ENCODE measurements at places on chromosomes 12 and 14.

DNA sequence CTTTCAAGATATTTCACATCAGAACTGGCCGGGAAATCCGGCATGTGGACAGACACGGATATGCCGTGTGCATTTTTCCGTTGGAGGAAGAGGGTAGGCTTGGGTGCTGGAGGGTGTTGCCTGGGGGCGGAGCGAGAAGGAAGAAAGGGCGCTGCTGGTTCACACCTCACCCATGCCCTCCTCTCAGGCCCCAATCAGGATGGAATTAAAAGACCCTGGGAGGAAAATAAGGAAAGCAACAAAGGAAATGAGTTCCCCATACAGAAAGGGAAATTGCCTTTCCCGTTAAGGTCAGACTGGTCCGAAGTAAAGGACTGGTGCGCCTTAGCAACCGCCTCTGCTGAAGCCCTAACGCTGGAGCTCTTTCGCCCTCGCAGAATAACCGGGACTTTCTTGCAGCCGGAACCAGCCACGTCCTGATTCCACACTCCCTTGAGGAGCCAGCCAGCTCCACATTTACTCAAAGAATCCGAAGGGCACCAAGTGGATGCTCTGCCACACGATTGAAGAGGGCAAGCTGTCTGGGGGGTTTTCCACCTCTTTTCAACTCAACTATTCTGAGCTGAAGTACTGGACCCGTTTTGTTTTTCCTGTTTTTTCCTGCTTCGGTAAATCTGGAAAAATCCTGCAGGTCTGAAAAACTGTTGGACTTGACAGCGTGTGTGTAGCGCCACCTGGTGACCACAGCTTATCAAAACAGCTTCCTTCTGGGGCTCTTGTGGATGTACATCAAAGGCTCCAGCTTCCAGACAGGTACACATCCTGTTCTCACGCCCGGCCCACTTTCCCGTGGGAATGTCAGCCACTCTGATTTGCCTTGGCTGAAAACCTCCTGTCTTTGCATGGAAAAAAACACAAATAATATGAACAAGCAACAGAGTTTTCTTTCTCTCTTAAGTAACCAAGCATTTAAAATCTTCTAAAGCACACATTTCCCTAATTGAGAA is 37.6 kb upstream of the BCL2L14 start:
- H3K4me1 ChIP-seq, result peaks cover 18% of the 10 kb centered on the region
- DNase-seq, result no peak
- no peaks in the 10 kb centered on the region for H3K27me3 ChIP-seq
- H3K36me3 ChIP-seq, result peaks cover 3% of the 10 kb centered on the region

- no peak overlapping the region for H3K27ac ChIP-seq
- no peaks in the 10 kb centered on the region for H3K36me3 ChIP-seq
- H3K4me3 ChIP-seq, result no peak overlapping the region
- peaks cover 6% of the 10 kb centered on the region for H3K4me1 ChIP-seq
- H3K27me3 ChIP-seq, result no peaks in the 10 kb centered on the region
Measured at GRCh38 chr12:25712169-25712568, 159.1 kb upstream of the LMNTD1 start.

- H3K27ac ChIP-seq, result peak overlapping the region; percentile 32
- peaks cover 41% of the 10 kb centered on the region for H3K4me1 ChIP-seq
- no peaks in the 10 kb centered on the region for H3K27me3 ChIP-seq
- no peak for DNase-seq
- peaks cover 19% of the 10 kb centered on the region for H3K36me3 ChIP-seq
Measured at GRCh38 chr12:53042607-53043454, 7.0 kb upstream of the TNS2 start.

DNA sequence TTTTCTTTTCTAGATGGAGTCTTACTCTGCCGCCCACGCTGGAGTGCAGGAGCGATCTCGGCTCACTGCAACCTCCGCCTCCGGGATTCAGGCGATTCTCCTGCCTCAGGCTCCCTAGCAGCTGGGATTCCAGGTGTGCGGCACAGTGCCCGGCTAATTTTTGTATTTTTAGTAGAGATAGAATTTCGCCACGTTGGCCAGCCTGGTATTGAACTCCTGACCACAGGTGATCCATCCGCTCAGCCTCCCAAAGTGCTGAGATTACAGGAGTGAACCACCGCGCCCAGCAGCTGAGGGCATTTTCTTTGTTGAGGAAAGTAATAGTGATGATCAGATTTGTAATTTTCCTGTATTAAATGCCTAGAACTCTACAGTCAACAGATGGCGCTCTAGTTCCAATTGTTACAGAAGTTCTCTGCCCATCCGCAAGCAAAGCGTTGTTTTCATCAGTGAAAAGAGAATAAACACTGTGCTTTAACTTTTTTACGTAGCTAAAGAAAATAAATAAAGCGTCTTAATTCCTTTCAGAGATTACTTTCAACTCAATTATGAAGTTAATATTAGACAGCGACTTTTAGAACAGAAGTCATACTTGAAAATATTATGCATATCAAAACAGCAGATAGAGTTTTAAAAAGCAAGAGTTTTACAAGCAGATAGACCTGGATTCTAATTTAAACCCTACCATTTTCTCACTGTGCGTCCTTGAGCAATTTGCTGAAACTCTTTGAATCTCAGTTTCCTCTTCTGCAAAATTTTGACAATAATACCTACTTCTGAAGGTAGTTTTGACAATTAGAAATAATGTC is 335.1 kb downstream of the DUSP6 start:
- H3K4me3 ChIP-seq, result peak overlapping the region; percentile 66
- no peak for DNase-seq
- H3K27me3 ChIP-seq, result peaks cover 1% of the 10 kb centered on the region
- H3K27ac ChIP-seq, result no peak overlapping the region
- H3K36me3 ChIP-seq, result no peaks in the 10 kb centered on the region
- peaks cover 6% of the 10 kb centered on the region for H3K4me1 ChIP-seq

DNA sequence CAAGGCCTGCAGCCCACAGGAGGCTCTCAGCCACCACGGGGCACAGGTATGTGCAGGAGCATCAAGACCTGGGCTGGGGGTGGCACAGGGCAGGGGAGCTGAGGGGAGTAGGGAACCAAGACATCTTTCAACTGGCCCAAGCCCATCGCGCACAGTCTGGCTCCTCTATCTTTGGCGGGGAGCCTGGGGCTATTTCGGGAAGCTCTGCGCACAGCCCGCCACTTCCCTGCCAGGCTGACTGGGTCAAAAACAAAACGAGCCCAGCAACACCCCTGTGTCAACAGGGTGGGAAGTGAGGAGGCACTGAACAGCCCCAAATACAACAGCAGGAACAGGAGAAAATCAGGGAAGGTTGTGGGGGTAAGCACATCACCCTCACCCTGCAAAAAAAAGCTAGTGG is 83.9 kb downstream of the ARL6IP4 start:
- peak; percentile 76 for DNase-seq
- H3K4me1 ChIP-seq, result peaks cover 18% of the 10 kb centered on the region
- no peak overlapping the region for H3K27ac ChIP-seq
- no peaks in the 10 kb centered on the region for H3K36me3 ChIP-seq
- H3K4me3 ChIP-seq, result no peak overlapping the region

- H3K27ac ChIP-seq, result no peak overlapping the region
- no peak overlapping the region for H3K4me3 ChIP-seq
- peaks cover 6% of the 10 kb centered on the region for H3K36me3 ChIP-seq
- peaks cover 6% of the 10 kb centered on the region for H3K4me1 ChIP-seq
- no peak for DNase-seq
Measured at GRCh38 chr12:80517655-80518054, 73.6 kb downstream of the PTPRQ start.

DNA sequence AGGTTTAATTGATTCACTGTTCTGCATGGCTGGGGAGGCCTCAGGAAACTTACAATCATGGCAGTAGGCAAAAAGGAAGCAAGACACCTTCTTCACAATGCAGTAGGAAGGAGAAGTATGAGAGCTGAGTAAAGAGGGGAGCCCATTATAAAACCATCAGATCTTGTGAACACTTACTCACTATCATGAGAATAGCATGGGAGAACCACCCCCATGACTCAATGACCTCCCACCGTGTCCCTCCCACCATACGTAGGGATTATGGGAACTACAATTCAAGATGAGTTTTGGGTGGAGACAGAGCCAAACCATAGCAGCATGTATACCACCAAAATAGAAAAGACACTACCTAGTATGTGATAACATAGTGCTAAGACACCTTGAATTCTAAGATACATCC is 2.9 kb upstream of the HMGA2 start:
- DNase-seq, result no peak
- no peaks in the 10 kb centered on the region for H3K36me3 ChIP-seq
- H3K27ac ChIP-seq, result no peak overlapping the region
- no peaks in the 10 kb centered on the region for H3K27me3 ChIP-seq
- H3K4me1 ChIP-seq, result peaks cover 15% of the 10 kb centered on the region

DNA sequence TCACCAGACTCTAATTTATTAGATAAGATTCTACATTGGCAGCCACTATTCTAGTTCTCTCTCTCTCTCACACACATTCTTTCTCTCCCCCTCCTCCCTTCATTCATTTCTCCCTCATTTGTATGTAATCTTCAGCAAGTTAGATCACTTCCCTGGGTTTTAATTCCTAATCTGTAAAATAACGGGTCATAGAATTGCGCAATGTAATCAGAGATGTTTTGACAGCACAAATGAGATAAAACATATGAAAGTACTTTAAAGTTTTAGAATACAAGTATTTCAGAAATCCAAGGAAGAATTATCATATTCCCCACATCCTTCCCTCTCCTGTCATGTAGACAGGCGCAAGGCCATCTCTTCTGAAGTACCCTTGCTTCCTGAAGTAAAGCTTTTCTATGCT is 21.7 kb downstream of the STYK1 start:
- H3K36me3 ChIP-seq, result peaks cover 3% of the 10 kb centered on the region
- H3K27me3 ChIP-seq, result no peaks in the 10 kb centered on the region
- H3K27ac ChIP-seq, result no peak overlapping the region
- H3K4me3 ChIP-seq, result no peak overlapping the region
- DNase-seq, result no peak

DNA sequence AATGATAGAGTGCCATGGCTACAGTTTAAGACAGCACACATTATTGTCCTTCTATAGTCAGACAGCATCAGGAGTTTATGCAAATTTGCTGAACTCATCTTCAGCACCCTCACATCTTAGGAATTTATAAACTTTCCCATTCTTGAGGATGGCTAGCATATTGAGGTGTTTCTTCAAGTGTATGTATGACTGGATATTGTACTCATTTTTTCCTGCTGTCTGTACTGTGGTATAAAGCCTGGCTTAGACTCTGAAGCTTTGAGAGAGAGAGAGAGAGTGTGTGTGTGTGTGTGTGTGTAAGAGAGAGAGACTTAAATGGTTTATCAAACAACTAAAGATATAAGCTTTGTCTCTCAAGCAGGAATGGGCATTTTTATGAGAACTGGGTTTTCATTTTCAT is 161.6 kb downstream of the PIK3C2G start:
- H3K27ac ChIP-seq, result no peak overlapping the region
- no peak for DNase-seq
- H3K4me1 ChIP-seq, result peaks cover 8% of the 10 kb centered on the region

DNA sequence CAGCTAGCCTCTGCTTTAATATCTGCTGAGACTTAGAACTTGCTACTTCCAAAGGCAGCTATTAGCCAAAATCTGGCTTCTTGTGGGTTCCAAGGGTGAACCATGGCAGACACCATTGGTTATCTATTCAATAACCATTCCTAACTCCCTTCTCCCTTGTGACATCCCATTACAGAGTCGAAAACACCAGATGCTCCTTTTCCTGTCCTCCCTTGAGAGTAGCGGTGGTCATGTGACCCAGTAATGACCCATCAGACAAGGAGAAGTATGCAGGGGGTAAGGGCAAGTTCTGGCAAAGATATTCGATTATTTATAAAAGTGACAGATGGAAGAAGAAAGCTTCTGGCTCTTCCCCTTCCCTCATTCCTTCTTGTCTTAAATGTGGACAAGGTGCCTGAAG is 20.1 kb downstream of the TGFB3 start:
- no peak overlapping the region for H3K27ac ChIP-seq
- H3K36me3 ChIP-seq, result peaks cover 66% of the 10 kb centered on the region
- no peak overlapping the region for H3K4me3 ChIP-seq

- no peak overlapping the region for H3K27ac ChIP-seq
- H3K4me1 ChIP-seq, result no peaks in the 10 kb centered on the region
- peaks cover 8% of the 10 kb centered on the region for H3K27me3 ChIP-seq
- no peak overlapping the region for H3K4me3 ChIP-seq
Measured at GRCh38 chr14:42013559-42013958, 406.9 kb downstream of the LRFN5 start.

DNA sequence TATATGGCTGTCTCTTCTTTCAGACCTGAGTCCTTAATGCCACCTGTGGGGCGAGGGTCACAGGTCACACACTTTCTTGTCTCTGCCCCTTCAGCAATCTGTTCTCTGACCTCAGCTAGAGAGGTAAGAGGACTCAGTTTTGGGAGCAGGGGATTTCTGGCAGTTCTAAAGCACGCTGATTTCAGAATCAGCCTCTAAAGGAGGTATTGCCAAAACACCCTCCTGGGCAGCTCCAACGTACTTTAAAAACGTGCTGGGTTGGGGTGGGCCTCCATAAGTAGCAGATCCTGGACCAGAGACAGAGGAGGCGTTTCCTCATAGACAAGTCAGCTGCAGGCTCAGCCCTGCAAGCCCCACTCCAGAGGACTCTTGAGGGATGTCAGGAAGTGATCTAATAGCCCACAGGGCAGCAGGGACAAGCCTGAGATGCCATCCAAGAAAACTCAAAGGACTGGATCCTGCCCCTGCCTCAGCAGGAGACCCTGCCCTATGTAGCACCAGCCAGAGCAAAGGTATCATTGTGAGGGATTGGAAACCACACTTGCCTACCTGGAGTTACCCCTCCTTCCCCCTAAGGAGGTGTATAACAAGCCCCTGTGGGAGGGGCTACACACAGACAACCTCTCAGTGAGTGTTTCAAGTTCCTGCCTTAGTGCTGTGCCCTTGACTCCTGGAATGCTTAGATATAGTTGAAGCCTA is 8.5 kb downstream of the CTDSP2 start:
- H3K36me3 ChIP-seq, result no peaks in the 10 kb centered on the region
- H3K4me1 ChIP-seq, result peaks cover 99% of the 10 kb centered on the region
- H3K27me3 ChIP-seq, result no peaks in the 10 kb centered on the region

DNA sequence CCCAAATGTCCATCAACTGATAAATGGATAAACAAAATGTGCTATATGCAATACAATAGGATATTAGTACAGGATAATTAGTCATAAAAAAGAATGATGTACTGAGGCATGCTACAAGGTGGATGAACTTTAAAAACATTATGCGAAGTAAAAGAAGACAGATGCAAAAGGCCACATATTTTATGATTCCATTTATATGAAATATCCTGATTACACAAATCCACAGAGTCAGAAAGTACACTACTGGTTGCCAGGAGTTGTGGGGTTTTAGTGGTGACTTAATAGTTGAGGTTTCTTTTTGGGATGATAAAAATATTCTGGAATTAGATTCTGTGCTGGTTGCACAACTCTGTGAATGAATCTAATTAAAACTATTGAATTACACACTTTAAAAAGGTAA is 12.6 kb downstream of the TRIM9 start:
- no peak for DNase-seq
- H3K4me3 ChIP-seq, result no peak overlapping the region
- peaks cover 4% of the 10 kb centered on the region for H3K36me3 ChIP-seq
- peaks cover 33% of the 10 kb centered on the region for H3K4me1 ChIP-seq

- H3K27ac ChIP-seq, result no peak overlapping the region
- H3K4me3 ChIP-seq, result no peak overlapping the region
- H3K36me3 ChIP-seq, result no peaks in the 10 kb centered on the region
- H3K4me1 ChIP-seq, result peaks cover 18% of the 10 kb centered on the region
Measured at GRCh38 chr14:67602995-67603545, 3.0 kb upstream of the PIGH start.
